NCI-H1930 (cell line): ENCODE measurements at places on chromosomes 1 and 21.

DNA sequence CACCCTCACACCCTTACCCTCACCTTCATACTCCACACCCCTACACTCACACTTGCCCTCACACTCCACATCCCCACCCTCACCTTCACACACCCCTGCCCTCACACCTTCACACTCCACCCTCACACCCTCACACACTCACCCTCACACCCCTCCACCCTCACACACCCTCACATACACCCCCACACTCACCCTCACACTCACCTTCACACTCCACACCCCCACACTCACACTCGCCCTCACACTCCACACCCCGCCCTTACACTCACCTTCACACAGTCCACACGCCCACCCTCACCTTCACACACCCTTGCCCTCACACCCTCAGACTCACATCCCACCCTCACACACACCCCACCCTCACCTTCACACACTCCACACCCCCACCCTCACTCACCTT lies 43.6 kb upstream of the EDN2 start:
- no peak for DNase-seq

DNA sequence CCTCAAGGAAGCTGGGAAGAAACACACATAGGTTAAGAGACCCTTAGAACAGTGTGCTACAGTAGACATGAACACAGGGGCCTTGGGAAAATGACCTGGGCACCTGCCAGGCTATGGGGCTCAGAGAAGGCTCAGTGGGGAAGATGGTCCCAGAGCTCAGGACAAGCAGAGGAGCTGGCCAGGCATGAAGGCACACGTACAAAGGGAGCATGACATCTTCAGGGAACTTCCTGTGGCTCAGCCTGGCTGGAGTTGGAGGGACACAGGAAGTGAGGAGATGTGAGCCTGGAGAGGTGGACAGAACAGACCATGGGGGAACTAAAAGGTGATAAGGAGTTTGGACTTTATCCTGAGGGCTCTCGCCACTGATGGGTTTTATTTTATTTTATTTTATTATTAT lies 3.8 kb upstream of the SLC50A1 start:
- DNase-seq: no peak

- DNase-seq: no peak
These were observed 229.5 kb downstream of the PAPPA2 start for GRCh38 chr1:176692431-176692830.

GRCh38 chr1:89260042-89260441 lies 12.6 kb downstream of the GBP5 start:
- no peak for DNase-seq

- no peak for DNase-seq
These were observed 43.0 kb downstream of the JAK1 start for GRCh38 chr1:64923294-64923718.

GRCh38 chr1:60388092-60388987 lies 314.8 kb upstream of the C1orf87 start:
- no peak for DNase-seq

DNA sequence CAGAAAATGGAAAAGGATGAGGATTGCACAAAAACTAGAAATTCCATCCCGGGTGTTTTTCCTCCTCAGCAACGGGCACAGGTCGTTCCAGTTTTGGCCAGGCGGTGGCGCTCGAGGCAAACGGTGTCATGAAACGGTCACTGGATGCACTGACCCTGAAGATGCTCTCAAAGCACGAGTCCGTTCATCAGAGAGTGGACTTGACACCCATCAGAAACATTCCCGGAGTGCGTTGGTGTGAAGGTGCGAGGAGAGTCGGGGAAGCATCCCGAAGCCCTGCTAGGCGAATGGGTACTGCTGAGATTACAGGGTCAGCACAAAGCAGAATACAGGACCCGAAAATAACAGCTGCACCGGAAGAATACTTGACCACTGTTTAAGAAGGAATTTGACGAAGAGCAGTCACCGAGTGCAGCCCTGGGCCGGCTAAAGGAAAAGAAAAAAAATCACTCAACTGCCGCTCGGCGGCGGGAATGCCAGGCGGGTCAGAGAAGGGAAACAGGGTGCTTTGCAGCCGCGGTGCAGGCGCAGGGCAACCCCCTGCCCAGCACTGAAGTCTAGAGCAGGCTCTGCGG lies 71.7 kb upstream of the ETS2 start:
- peak; percentile 56 for DNase-seq

GRCh38 chr1:75964760-75965408 lies 32.7 kb upstream of the ASB17 start:
- DNase-seq: no peak

GRCh38 chr1:14486401-14487201 lies 111.9 kb upstream of the KAZN start:
- DNase-seq: no peak

GRCh38 chr1:11482198-11482597 lies 3.2 kb downstream of the DISP3 start:
- no peak for DNase-seq

- DNase-seq: no peak
These were observed 19.6 kb upstream of the TARBP1 start for GRCh38 chr1:234498448-234499118.

DNA sequence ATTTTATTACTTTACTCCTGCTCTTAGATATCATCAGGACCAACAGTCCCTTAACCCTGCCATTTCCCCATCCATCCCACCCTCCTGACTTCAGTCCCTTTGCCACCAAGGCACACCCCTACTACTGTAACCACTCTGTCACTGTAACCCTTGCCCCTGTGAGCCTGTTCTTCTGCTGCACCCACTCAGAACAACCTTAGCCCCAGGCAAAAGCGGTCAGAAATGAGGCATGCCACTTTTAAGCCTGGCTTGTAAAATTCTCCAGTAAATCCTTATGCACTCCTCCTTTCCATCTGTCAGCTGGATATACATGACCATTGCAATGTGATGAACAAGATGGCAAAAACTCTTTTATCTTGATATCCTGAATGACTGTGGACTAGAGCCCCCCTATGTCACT lies 555.0 kb upstream of the PLXNA2 start:
- DNase-seq: no peak

- no peak for DNase-seq
These were observed 1363.9 kb upstream of the ADGRL2 start for GRCh38 chr1:80436851-80437250.

DNA sequence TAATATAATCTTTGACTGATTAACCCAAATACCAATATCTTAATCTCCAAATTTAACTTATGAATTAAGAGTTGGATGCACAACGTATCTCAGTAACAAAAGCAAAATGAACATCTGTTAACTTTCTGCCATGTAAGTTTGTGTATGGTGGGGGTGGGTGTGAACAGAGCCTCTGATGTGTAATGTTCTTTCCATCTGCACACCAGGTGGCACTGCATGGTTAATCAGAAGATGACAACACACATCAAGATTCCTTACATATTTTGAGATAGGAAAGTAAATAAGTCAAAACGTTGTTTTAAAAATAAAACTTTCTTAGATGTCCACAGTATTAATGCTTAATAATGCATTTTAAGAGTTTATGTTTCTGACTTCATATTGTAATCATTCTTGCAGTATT lies 251.9 kb downstream of the DPYD start:
- no peak for DNase-seq

GRCh38 chr1:111195002-111195684 lies 5.3 kb downstream of the DENND2D start:
- DNase-seq: no peak

DNA sequence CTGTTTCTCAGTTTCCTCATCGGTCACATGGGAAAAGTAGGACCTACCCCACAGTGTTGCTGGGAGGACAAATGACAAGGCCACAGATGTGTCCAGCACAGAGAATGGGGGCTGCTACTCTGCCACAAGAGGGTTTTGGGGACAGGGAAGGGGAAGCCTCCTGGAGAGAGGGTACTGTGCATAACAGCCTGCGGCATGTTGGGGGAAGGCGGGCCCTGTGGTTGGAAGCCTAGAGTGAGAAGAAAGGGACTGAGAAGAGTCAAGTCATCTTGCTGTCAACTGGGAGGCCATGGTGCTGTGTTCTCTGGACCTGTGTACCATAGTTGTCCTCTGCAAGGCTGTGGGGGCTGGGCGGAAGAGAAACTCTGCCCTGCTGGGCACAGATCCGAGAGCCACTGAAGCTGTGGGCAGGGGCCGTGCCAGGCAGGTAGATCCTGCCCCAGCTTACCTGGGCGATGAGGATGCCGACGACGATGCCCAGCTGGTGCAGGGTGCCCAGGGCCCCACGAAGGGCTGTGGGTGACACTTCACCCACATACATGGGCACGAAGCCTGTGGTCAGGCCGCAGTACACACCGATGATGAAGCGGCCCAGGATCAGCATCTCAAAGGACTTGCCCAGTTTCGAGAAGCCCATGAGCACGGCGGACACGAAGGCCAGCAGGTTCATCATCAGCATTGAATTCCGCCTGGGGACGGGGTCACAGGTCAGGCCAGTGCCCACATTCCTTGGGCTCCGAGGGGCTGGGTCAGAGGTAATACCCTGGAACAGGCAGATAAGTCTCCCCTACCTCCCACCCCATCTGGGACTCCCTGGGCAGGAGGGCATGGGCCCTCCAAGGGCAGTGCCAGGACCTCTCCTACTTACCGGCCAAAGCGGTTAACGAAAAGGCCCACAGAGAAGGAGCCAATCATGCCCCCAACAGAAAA lies 28.2 kb downstream of the SLC2A1 start:
- no peak for DNase-seq

GRCh38 chr1:183379951-183380350 lies 38.2 kb downstream of the NMNAT2 start:
- DNase-seq: no peak

DNA sequence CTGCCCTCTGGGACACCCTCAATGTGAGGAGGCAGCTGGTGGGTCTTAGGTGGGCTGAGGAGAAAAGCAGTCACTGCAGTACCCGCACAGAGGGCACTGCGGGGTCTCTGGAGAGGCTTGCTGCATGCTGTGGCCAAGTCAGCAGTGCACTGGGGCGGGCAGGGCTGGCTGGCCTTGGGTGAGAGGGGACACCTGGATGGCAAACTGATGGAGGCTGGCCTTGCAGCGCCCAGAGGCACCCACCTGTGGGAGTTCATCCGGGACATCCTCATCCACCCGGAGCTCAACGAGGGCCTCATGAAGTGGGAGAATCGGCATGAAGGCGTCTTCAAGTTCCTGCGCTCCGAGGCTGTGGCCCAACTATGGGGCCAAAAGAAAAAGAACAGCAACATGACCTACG lies 3.2 kb downstream of the ELF3 start:
- no peak for DNase-seq

GRCh38 chr1:211541720-211542477 lies 37.1 kb downstream of the SLC30A1 start:
- DNase-seq: no peak
